ENCODE measurements at places on chromosomes 13 and 19.

GRCh38 chr19:44509478-44509877, 9.2 kb upstream of the ZNF180 start:
- no peak for DNase-seq

DNA sequence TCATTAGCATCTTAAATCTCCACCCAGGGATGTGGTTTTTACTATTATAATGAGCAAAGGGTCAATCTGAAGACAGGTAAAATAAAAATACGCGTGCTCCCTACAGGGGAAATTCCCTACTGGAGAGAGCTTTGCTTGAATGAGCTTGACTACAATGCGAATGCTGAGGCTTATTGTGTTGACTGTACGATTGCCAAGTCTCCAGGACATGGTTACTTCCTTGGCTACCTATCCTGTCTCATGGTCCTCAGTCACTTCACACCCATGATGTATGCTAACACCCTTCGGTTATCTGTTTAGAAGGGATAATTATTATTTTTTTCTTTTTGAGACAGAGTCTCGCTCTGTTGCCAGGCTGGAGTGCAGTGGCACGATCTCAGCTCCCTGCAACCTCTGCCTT, 61.7 kb downstream of the ZNF627 start:
- no peak for DNase-seq

DNA sequence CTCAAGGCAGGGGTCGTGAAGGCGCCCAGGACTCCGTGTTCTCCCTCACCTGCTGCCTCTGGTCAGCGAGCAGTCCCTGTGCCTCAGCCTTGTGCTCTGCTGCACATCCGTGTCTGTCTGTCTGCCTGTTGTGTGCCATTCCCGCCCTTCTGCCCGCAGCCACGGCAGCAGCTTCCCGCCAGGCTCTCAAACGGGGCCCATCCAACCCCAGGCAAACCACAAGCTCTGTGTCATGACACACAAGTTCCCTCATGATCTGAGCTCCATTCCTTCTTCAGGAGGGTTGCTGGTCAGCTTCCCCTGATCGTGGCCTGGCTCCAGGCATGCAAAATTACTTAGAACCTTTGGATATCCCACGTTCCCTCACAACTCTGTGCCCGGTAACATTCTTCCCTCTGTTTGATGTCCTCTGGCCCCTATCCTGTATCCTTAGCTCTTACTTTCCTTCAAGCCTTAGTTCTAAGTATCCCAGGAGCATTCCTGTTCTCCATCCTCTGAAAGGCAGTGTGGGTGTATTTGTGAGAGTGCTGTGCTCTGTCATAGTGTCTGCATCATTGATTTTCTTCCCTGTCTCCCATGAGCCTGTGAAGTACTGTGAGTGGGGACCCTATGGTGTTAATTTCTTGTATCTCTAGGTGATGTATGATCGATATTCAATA, 3.2 kb downstream of the GPR183 start:
- peak; percentile 19 for DNase-seq

- no peak for DNase-seq
These were observed 103.4 kb upstream of the POSTN start for GRCh38 chr13:37701972-37702371.

DNA sequence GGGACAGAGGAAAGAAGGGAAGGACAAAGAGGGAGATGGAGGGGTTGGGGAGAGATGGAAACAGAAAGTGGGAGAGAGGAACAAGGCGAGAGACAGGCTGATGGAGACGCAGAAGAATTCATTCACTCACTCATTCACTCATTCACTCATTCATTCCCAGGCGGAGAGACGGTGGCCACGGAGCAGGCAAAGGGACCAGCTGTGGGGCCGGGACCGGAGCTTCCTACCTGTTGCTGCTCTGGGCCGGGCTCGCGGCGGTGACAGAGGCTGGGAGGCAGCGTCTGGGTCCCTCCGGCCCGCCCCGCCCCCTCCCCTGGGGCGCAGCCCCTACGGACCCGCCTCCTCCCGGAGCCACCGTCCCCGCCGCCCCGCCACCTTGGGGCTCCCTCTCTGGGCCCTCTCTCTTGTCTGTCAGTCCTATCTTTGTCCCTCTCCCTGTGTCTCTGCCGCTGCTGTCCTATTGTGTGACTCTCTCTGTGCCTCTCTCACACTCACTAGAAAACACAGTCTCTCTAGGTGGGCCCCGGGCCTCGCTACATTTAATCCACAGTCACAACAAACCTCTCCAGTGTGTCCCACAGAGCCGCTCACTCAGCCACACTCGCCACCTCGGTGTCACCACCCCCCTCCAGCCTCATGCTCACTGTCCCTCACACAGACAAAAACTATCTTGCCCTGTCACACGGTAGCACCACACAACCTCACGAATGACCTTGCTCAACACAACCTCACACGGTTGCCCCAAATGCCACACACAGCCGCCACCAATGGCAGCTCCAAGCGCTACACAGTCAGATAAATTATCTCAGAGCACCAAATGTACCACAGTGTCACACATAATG, at the start of gene GNG8:
GNG8 (minus strand) TSS at position 283 of the 842 bp plus-strand sequence. CDS start 1,520 bp downstream, outside the sequence.
- DNase-seq = no peak

- DNase-seq = peak; percentile 24
These were observed 129.1 kb upstream of the HTR2A start for GRCh38 chr13:47025791-47026447.

All from Kasumi-1 (cell line).